ENCODE measurements at places on chromosomes 12 and 14. TPM values are rescaled to one million over a fixed set of nuclear protein-coding genes. Genes with fewer than 3 reads are reported as not detected.

DNA sequence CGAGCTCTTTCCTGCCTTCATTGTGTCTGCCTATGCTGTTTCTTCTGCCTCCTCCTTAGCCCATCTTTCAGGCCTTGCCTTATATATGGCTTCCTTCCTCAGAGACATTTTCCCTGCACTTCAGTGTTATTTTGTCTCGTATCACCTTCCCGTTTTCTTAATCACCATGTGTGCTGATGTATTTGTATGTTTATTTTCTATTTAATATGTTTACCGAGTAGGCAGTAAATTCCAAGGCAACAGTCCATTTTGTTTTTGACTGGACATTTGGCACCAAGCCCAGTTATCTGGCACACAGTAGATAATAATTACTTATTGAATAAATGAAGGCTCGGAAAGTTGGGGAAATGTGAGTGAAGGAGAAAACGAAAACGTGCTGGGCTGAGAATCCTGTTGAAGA, 4.6 kb upstream of the POU6F1 start:
- H3K36me3 ChIP-seq = no peaks in the 10 kb centered on the region
- H3K4me3 ChIP-seq = no peak overlapping the region
- H3K4me1 ChIP-seq = peaks cover 12% of the 10 kb centered on the region
- no peaks in the 10 kb centered on the region for H3K27me3 ChIP-seq
- H3K27ac ChIP-seq = no peak overlapping the region

- H3K4me1 ChIP-seq = no peaks in the 10 kb centered on the region
- no peak for DNase-seq
- no peaks in the 10 kb centered on the region for H3K27me3 ChIP-seq
- H3K4me3 ChIP-seq = no peak overlapping the region
- no peak overlapping the region for H3K27ac ChIP-seq
Measured at GRCh38 chr12:46942579-46942978, 116.8 kb upstream of the SLC38A4 start.

CSRP2 gene
- total RNA-seq = 84.1 TPM

CCDC197 gene
- total RNA-seq = not detected

Measured in esophagus muscularis mucosa (tissue), 4 donors.